ENCODE measurements at places on chromosomes 2 and 18. TPM values are rescaled to one million over a fixed set of nuclear protein-coding genes. Genes with fewer than 3 reads are reported as not detected.
A peak's percentile ranks its signal among the peaks of the same experiment; 100 is the strongest.

- no peak overlapping the region for H3K4me3 ChIP-seq
- peaks cover 8% of the 10 kb centered on the region for H3K4me1 ChIP-seq
- DNase-seq: peak; percentile 65
- peaks cover 1% of the 10 kb centered on the region for H3K27me3 ChIP-seq
- no peaks in the 10 kb centered on the region for H3K36me3 ChIP-seq
- no peak overlapping the region for H3K27ac ChIP-seq
These were observed 7.2 kb upstream of the PROC start for GRCh38 chr2:127410871-127411652.

- no peaks in the 10 kb centered on the region for H3K4me1 ChIP-seq
- H3K27me3 ChIP-seq: no peaks in the 10 kb centered on the region
- no peak overlapping the region for H3K4me3 ChIP-seq
- DNase-seq: peak; percentile 76
- no peaks in the 10 kb centered on the region for H3K36me3 ChIP-seq
These were observed 21.0 kb upstream of the EDAR start for GRCh38 chr2:109009920-109010610.

DNA sequence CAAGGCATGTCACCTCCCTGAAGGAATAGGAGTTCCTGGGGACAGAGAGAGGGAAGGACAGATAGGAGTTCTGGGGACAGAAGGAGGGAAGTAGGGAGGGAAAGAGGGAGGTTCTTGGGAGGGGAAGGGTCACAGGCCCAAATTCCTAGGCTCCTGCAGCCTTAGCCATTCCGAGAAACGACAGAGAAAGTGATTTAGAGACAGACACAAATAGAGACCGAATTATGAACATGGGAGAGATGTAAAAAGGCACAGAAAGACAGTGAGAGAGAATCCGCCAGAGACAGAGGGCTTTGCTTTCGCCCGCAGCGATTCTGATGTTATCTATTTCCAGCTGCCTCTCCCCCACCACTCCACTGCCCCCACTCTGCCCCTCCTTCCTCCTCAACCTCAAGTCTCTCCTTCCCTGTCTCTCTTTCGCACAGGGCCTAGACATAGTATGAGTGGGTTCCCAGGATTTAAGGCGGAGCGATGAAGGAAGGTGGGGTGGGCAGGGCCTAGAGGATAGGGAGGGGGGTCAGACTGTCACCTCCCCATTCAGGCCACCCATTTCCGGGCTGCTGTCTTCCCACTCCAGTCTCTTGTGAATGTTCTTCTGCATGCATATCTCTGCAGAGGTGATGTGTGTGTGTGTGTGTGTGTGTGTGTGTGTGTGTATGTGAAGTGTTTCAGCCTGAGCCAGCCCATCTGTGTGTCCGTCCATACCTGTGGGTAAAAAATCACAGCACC is 3.3 kb upstream of the WNT6 start:
- H3K4me3 ChIP-seq: no peak overlapping the region
- peaks cover 96% of the 10 kb centered on the region for H3K27me3 ChIP-seq
- H3K36me3 ChIP-seq: no peaks in the 10 kb centered on the region
- no peak for DNase-seq
- no peak overlapping the region for H3K27ac ChIP-seq

DNA sequence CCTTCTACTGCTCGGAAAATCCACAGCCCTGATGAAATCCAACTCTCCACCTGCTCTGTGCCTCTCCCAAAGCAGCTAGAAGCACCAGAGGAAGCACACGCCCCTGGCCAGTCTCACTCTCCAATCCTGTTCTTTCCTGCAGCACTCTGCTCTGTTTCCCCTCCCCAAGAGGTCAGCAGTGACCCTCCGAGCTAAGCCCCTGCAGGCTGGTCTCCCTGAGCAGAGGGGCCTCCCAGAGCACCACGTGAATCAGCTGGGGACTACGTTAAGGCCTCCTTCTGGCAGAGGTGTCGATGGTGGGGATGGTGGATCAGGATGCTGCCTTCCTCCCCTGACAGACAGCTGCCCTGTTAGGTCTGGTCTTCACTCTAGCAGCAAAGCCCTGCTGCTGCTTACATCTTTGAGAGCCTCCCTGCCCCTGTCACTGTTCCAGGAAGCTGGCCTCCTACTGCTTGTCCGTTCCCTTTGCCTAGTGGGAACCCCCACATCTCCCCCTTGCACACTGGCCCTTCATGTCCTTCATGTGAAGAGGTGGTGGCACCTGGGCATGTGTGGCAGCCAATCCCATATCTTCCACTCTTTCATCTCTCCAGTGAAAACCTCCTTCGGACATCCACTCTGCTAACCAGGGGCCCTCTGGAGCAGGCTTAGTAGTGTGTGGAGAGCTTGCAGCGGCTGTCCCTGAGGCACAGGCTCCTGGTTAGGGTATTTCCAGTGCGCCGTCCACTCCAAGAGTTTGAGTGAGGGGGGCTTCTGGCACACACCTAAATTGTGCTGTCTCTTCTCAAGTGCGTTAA is 307.5 kb upstream of the HS6ST1 start:
- H3K4me1 ChIP-seq: no peaks in the 10 kb centered on the region
- peaks cover 39% of the 10 kb centered on the region for H3K27me3 ChIP-seq
- no peak overlapping the region for H3K4me3 ChIP-seq
- H3K36me3 ChIP-seq: no peaks in the 10 kb centered on the region

DNA sequence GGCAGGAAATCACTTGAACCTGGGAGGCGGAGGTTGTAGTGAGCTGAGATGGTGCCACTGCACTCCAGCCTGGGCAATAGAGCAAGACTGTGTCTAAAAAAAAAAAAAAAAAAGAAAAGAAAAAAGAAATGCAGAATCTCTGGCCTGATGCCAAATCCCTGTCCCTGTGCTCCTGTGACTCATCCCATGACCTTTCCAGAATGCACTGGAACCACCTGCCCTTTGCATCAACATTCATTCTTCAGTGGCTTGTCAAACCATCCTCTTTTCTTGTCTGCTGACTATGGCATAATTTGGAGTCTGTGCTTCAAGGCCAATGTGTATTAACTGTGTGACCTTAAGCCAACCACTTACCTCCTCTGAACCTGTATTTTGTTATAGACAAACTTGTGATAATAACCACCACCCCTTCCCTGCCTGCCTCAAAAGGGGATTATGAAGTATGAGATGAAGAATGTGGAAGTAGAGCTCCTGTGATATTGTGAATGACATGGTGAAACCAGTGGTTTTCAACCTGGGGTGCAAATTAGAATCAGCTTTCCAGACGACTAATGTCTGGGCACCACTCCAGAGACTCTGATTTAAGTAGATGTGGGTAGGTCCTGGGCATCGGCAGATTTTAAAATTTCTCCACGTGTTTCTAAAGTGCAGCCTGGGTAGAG is 189.3 kb downstream of the CLIP4 start:
- no peak overlapping the region for H3K4me3 ChIP-seq
- H3K27me3 ChIP-seq: no peaks in the 10 kb centered on the region
- H3K27ac ChIP-seq: no peak overlapping the region

DNA sequence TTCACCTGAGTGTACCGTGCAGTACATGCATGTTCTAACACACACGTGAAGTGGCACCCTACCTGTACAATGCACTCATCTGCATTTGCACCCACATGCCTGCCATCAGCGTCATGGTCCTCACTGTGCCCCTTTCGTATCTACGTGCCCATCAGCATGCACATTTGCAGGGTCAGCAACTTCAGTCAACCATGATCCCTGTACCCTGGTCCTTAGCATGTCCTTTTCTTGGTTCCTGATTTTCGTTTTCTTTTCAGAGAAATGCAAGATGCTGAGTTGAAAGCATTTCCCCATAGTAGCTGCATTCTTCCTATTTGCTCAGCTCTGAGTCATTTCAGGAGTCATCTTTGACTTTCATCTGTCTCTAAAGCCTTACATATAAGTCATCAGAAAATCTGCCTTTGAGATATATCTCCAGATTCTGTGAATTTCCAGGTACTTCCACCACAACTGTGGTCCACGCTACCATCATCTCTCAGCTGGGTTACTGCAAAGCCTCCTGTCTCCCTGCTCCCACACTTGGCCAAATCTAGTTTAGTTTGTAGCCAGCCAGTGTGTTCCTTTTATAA is 14.7 kb upstream of the PUM2 start:
- no peaks in the 10 kb centered on the region for H3K27me3 ChIP-seq
- no peaks in the 10 kb centered on the region for H3K36me3 ChIP-seq
- no peak overlapping the region for H3K4me3 ChIP-seq
- no peak overlapping the region for H3K27ac ChIP-seq

Gene GATA6
- polyA plus RNA-seq: 104 TPM

Gene LYG1
- polyA plus RNA-seq: 1.8 TPM

Gene ASTL
- not detected for polyA plus RNA-seq

Gene SCTR
- not detected for polyA plus RNA-seq

Gene CCDC148
- 2.1 TPM for polyA plus RNA-seq

Gene CD207
- not detected for polyA plus RNA-seq

Gene HOXD12
- not detected for polyA plus RNA-seq

Gene TMEM87B
- 12.1 TPM for polyA plus RNA-seq

Gene HOXD8
- not detected for polyA plus RNA-seq
